Renal pelvis (tissue), 12 donors: ENCODE measurements at places on chromosomes 11 and 22.

GRCh38 chr11:5274395-5274794 lies 4.7 kb upstream of the HBE1 start:
- no peak for DNase-seq

GRCh38 chr11:126978165-126978564 lies 22.4 kb downstream of the KIRREL3 start:
- DNase-seq = no peak

GRCh38 chr11:129861702-129862522 lies 33.5 kb downstream of the NFRKB start:
- peak; percentile 86 for DNase-seq

GRCh38 chr11:117768506-117768905 lies 28.5 kb downstream of the DSCAML1 start:
- no peak for DNase-seq

DNA sequence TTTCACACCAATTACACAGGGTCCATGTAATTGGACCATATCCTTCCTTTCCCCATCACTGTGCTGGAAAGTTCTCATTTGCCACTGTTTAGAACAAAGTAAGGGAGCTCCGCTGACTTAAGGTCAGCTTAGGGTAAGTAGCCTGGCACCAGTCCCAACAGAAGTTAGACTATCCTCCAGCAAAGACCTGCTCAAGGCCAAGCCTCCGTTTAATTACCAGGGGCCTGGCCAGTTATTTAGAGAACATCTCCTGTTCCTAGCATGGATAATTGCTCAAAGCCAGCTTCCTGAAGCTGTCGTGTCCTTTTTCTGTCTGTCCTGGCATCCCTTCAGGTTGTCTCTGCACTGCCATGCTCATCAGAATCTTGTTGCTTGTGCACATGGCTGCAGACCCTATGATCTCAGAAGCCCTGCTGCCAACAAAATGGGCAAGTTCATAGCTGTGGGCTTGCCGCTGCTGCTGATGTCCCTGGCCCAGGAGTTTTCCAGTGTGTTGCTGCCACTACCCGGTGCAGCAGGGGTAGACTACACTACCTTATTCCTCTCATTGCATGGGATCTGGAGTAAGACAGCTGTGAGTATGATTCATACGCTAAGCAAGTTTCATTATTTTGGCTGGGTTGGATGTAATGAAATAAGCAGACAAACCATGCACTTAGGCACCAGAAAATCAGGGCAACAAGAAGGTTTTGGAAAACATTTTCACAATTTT lies 8.1 kb downstream of the OR8A1 start:
- DNase-seq = no peak

DNA sequence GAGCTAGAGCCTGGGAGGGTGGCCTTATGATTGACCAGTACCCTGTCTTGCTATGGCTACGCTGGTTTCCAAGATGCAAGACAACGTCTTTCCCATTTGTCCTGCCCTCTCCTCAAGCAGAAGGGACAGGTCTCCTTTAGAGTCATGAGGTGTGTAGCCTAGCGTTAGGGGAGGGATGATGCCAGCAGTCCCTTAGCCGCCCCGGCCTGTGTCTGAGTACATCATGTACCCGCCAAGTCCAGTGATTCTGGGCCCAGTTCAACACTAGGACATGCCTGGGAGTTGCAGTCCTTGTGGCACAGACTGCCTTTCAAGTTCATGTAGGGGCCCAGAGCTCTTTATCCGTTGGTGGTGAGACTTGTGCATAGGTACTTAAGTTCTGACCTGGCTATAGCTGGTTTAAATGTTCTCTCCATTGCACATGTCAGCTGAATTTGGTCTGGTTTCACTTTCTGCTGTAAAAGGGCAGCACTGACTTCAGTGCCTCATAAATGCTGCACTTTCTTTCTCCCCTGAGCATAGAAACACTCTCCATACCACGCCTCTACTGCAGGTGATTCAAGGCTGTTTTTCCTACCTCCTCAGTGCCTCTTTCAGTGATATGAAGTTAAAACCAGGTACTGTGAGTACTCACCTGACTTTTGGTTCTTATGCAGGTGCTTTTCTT lies 151.1 kb downstream of the METTL15 start:
- no peak for DNase-seq

- no peak for DNase-seq
Observed at GRCh38 chr11:116895048-116895757, 57.8 kb upstream of the APOA1 start.

GRCh38 chr11:47550288-47551047 lies 2.5 kb downstream of the CELF1 start:
- no peak for DNase-seq

- DNase-seq = no peak
Observed at GRCh38 chr11:132444911-132445310, 1074.5 kb downstream of the NTM start.

GRCh38 chr11:113806406-113806805 lies 26.8 kb downstream of the CLDN25 start:
- no peak for DNase-seq

DNA sequence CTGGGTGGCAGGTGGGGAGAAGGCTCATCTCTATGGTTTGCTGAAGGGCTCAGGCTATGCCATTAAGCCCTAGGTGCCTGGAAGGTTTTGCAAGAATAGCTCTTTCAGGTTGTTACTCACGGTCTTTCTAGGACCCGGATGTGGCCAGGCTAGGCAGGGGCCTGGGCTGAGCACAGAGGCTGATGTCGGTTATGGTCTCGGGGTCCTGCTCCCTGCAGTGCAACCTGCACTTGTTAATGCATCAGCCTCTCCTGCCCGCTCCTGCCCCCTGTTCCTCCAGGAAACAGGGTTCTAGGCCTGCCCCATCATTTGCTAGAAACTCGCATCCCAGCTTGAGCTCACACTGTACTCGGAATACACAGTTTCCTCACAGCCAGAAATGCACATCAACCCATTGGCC lies 79.1 kb upstream of the SLC22A12 start:
- no peak for DNase-seq

DNA sequence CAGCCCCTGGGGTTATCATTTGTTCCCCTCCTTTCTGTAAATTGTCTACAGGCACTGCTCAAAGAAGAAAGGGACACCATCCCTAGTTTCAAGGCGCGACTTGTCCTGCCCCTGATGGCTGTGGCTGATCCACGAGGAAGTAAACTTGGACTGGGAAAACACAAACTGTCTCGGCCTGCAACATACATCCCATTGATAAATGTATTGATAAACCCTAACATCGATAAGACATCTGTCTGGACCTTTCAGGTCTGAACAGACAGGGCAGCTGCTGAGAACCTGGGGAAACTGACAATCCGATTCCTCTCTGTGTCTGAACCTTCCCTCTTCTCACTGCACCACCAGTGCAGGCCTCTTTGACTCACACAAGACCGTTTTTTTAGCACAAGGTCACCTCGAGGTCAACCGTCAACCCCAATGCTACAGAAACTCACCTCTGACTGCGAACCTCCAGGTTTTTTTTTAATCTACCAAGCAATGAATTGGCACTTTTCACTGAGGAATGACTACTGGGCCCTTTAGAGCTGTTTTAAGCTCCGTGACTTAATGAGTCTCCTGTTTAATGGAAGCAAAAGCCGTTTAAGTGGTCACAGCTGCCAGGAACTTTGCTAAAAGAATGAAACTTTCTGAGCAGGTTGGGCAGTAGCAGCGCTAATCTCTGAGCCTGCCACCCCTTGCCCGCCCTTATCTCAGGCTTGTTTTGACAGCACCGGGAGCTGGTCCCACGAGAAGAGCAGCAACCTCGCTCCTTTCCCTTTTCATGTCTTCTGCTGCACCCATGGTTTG lies 203.8 kb upstream of the TMEM45B start:
- DNase-seq = no peak

DNA sequence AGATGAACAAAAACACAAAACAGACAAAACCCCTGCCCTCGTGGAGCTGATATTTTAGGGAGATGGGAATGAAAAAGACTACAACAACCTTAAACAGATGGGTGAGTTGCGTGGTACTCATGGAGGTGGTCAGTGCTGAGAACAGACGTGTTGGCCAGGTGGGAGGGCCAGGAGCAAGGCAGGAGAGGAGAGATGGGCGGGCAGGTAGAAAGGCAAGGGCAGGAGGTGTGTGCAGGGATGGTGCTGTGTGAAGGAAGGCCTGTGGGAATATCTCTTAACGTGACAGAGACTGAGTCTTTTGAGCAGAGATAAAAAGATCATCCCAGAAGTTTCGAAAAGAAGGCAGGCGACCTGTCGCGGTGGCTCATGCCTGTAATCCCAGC lies 7.0 kb downstream of the GAL start:
- no peak for DNase-seq

DNA sequence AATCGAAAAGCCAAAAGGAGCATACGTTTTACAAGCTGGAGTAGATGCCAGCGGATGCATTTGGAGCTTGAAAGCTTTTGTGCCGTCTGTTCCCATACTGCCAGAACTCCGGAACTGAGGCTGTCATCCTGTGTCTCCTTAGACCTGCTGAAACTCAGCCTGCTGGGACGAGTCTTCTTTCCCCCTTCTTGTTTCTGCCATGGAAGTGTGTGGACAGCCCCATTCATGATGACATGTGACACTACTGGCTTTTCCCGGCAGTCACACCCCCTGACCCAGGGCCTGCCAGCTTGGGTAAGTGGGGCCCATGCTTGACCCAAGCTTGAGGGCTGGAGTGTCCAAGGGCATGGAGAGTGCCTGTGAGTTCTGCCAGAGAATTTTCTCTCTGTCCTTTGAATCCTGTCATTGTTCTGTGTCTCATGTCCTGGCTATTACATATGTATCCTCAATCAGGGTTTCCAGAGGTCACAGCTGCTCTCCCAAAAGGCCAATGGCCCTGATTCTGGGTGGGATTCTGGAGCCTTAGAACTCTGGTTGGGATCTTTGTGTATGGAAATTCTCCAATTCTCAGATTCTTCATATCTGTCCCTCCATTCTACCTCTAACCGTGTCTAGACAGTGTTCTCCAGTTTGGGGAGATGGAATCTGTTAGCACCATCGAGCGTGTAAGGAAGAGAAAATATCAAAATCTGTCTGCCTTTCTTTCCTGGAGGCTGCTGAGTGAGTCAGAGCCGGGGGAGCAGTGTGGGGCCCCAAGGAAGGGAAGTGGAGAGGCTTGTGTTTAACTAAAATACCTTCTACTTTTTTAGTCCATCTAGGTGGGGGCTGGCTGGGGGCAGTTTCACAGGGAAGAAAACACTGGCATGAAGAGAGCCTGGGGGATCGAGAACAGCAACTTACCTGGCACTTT lies 73.2 kb downstream of the KIAA1671 start:
- no peak for DNase-seq

DNA sequence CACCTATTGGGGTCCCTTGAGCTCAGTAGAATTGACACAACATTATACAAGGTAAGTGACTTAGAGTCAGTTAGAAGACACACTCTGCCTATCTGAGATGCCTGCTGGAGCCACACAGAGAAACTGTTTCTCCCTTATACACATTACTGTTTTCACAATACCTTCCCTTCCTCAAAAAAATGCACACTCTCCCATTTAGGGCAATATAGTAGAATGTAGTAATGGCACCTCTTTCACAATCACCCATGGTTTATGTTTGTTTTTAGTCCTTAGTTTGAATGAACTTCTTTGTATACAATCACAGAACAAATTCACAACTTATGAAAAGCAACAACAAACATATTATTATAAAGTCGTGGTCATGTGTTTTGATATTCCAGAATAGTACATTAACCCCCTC lies 14.3 kb downstream of the OR52H1 start:
- DNase-seq = no peak
